HuH-7.5 (cell line): ENCODE measurements at places on chromosomes 1 and 21.

DNA sequence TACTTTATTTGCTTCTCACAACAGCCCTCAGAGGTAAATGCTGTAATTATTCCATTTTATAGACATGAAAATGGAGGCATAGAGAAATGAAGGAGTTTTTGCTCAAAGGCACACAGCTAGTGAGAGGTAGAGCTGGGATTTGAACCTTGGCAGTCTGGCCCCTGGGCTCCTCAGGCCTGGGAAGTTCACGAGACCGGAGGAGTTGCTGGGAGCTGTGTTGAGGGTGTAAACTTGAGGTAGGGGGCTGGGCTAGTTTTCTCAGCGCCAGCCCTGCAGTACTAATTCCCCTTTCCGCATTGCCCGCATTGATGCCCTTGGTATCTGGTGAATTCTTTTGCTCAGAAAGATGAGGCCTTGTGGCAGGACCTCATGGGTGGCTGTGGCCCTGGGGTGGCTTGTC is 73.3 kb downstream of the PTPRU start:
- no peak for DNase-seq

DNA sequence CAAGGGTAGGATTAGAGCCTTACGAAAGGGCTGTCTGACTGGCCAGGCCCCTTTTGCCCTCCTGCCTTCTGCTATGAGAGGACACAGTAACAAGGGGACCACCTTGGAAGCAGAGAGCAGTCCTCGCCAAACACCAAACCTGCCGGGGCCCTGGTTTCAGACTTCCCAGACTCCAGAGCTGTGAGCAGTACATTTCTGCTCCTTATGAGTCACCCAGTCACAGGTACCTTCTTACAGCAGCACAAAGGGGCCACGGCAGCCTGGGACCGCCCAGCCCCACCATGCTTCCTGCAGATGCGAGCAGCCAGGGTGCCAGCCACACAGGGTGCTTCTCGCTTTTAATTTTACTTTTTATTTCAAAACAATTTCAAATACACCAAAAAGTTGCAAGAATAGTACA is 17.2 kb upstream of the POFUT2 start:
- DNase-seq: no peak

DNA sequence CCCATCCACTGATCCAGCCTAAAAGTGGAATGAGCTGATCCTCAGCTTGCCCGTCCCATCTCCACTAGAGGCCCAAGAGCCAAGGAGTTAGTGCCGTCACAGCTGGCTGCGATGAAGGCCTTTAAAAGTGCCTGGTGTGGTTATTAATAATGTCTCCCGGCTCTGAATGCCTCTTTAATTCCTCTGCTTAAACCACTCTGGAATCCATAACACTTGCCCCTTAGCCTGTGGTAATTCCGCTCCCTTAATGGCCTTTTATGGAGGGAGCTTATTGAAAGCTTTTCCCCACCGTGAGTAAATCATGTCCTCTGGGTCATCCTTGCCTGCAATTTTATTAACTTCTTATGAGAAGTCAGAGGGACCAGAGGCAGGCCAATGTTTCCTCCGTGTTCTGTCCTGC is 55.4 kb downstream of the UBIAD1 start:
- DNase-seq: no peak

DNA sequence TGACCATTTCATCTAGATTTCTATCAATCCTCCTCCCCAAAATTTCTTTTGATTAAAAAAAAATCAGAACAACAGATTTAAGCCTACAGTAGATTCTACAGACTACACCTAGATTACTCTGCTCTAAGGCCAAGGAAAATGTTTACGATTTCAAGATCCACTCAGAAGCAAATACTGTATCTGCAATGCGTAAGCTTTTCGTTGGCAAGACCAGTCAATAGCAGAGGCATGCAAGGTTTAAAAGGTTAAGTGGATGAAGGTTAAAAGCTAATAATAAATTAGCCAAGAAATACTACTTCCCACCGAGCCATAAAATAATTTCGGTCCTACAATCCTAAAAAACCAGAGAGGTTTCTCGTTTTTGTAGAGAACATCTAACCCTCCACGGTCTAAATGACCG is 1.3 kb downstream of the CLSTN1 start:
- DNase-seq: no peak
